Activated effector memory CD4-positive, alpha-beta T cell treated with Interleukin-2 at 50 U/mL for 16 hours (primary cell): ENCODE measurements at places on chromosomes 7 and 10.
A peak's percentile ranks its signal among the peaks of the same experiment; 100 is the strongest.

GRCh38 chr7:121002757-121003200 lies 14.3 kb downstream of the CPED1 start:
- no peak for DNase-seq

DNA sequence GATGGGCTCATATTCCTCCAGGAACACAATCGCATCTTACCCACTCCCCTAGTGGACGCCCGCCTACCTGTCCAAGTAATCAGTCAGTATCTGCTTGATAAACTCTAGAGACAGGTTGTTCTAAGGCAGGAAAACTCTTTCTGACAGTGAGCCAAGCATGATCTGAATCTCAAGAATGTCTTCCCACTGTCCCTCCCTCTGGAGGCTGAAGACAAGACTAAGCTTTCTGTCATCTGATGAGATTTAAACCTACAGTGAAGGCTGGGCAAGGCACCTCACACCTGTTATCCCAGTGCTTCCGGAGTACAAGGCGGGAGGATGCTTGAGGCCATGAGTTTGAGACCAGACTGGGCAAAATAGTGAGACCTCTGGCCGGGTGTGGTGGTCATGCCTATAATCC lies 586.6 kb downstream of the GALNT17 start:
- no peak for DNase-seq

GRCh38 chr7:133051066-133051465 lies 30.8 kb downstream of the CHCHD3 start:
- DNase-seq, result no peak

DNA sequence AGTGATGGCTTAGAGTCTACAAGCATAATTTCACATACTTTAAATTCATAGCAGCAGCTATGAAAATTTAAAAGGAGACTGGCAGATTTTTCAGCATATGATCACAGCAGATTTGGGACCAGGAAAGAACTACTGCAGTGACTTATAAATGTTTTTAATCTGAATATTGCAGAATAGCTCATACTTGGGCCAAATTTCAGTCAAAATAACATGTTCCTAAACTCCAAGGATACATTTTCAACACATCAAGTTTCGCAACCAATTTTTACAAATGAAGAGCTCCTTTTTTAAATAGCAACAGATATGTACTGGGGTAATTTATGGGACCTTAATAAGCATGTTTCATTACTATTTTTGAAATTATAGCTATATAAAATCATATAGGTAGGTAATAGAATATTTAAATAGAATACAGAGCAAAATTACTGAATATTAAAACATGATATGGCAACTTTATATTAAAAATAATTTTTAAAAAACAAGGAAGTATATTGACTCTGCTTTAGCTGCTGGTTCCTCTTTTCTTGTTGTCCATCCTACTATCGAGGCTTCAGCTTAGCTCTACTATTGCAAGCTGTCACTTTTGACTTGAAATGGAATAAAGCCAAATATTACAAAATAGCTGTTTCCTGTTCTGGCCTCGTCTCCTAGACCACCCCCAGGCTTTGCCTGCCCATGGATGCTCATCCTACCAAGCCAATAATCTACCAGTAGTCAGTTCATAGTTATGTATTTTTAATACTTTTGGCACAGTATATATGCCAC lies 123.1 kb downstream of the NRBF2 start:
- DNase-seq, result no peak

DNA sequence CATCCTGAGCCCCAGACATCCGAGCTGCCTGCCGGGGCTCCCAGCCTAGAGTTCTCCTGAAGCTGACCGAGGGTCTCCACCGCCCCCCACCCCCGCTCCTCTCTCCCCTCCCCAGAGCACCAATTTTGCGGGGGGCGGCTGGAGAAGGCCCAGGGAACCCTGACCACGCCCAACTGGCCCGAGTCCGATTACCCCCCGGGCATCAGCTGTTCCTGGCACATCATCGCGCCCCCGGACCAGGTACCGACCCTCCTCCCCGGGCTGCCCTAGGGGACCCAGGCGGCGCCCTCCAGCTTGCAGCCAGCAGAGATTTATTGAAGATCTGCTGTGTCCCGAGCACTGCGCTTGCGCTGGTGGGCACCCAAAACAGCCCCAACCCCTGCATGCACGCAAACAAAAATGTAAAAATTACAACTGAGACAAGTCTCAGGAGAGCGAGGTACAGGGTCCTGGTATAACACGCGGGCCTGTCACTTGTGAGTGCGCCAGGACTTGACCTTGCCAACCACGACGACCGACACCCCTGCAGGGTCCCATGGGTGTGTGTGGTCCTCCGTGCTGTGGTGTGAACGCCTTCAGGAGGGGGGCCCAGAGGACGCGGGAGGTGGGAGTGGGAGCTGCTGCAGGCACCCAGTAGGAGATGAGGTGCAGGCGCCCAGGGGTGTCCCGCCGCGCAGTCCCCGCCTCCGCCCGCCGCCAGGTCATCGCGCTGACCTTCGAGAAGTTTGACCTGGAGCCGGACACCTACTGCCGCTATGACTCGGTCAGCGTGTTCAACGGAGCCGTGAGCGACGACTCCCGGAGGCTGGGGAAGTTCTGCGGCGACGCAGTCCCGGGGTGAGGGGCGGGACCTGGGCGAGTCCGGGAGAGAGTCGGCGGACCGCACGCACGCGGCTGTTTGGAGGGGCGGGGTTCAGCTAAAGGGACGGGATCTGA lies 3.1 kb downstream of the PCOLCE start:
- peak; percentile 27 for DNase-seq

DNA sequence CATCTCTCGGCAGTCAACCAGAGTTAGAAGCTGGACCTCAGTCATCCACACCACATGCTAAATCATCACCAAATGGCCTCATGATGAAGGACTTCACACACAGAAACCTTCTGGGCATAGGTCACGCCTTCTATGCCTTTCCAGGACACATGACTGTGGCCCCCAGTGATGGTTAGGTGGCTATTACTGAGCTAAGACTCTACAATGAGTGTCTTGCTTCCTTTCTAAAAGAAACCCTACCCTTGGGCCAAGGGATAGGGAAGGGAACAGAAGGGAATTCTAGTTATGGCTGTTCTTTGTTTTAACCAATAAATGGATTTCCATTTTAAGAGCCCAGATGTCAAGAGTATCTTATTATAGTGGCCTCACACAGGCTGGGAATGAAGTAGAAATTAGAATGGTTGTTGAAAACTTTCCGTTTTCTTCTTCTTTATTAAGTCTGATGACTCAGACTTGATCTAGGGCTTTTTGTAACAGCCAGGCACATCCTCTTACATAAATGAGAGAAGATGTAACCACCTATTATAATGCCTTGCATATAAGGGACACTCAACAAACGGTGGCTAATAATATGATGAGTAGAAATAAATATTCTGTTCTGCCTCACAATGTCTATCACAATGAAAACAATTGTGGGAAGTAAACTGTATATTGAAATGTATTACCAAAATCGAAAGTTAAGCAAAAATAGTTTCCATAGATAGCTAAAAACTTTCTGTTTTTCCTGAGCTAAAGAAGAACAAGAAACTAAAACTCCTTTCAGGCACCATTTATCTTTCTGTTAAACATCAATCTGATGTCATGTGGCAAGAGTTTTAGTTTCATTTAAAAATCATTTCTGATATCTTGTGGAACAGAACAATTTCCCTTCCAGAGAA lies 62.5 kb upstream of the TOMM7 start:
- no peak for DNase-seq

DNA sequence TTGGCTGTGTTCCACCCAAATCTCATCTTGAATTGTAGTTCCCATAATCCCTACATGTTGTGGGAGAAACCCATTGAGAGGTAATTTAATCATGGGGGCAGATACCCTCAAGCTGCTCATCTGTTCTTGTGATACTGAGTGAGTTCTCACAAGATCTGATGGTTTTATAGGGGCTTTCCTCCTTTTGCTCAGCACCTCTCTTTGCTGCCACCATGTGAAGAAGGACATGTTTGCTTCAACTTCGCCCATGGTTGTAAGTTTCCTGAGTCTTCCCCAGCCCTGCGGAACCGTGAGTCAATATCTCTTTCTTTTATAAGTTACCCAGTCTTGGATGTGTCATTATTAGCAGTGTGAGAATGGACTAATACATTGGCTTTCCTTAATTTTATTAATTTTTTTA lies 527.8 kb downstream of the MDFIC start:
- DNase-seq, result no peak

- DNase-seq, result no peak
These were observed 1.5 kb upstream of the MEST start for GRCh38 chr7:130490311-130490791.

DNA sequence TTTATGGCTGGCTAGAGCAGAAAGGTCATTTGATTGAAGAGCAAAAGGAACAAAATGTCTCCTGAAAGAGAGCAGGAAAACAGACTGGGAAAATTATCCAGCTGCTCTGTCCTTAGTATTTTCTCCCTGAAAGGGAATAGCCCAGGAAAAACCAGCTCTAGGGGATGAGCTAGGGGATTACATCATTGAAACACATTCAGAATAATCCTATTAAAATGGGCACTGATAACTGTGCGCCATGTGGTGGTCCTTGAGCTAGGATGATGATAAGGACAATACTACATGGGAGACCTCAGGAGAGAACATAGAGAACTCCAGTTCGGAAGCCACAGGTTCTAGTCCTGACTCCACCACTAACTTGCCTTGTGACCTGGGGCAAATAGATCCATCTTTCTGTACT lies 873.8 kb downstream of the TYW1 start:
- no peak for DNase-seq

DNA sequence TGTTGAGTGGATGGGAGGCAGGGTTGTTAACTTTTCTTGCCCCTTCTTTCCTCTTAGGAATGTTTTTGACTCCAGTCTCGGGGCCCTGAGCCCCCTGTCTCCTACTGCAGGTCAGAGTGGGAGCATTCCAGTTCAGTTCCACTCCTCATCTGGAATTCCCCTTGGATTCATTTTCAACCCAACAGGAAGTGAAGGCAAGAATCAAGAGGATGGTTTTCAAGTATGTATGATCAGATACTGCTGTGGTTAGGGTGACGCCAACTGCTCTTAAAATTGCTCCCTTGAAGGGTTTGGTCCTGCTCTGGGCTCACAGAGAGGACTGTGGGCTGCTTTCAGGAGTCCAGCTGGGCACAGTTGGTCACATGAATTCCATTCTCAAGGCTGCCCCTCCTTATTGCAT lies 22.0 kb downstream of the VWA2 start:
- no peak for DNase-seq

DNA sequence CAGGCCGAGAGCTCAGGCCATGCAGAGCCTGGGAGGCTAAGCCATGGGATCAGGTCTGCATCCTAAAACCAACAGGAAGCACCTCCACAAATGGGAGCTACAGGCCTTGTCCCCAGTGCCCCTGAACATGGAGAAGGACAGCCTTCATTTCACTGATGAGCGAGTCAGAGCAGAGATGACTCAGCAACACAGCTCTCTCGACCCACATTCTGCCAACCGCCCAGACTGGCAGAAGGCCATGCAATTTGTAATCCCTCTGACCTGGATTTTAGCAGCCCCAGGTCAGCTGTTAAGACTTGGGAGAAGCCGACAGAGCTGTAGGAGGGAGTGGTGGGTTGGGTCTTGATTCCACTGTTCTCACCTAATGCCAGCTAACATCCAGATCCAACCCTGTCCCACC lies 25.5 kb downstream of the VOPP1 start:
- no peak for DNase-seq

GRCh38 chr10:59582780-59583179 lies 126.9 kb downstream of the SLC16A9 start:
- DNase-seq, result no peak

GRCh38 chr7:101397770-101398324 lies 35.2 kb downstream of the COL26A1 start:
- no peak for DNase-seq

- no peak for DNase-seq
These were observed 55.5 kb downstream of the DLD start for GRCh38 chr7:107946451-107946850.

- DNase-seq, result peak; percentile 20
These were observed 122.9 kb upstream of the KCTD7 start for GRCh38 chr7:66505531-66506451.

GRCh38 chr7:435630-436366 lies 83.8 kb downstream of the PDGFA start:
- DNase-seq, result no peak

DNA sequence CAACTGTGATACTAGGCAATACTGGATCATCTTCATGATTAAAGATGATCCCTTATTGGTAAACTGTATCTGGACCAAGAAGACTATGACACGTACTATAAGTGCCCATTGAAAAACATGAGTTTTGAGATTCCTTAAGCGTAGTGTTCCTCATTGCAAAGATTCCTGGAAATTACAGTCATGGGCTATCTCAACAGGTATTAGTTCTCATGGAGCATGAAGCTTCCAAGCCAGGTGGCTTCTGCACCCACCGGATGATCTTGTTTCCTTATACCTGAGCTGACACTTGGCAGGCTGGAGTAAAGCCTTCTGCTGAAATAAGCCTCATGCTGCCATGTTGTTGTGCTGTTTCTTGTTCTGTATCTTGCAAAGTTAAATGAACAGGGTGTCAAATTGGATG lies 8.6 kb upstream of the PRR15 start:
- no peak for DNase-seq

DNA sequence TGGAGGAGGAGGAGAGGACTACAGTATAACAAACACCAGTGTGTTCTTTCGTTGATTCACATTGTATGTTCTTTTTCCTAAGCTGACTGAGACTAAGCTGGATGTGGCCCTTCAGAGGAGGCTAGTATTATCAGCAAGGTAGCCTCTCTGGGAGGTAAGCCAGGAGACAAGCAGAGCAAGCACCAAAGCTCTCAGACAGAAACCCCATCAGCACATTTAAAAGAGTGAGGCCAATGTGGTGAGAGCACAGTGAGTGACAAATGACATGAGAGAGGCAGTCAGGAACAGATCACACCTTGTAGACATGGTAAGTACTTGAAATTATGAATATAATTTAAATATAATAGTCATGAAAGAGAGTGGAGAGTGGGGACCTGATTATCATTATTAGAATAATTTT lies 107.6 kb downstream of the KMT2C start:
- DNase-seq, result no peak

DNA sequence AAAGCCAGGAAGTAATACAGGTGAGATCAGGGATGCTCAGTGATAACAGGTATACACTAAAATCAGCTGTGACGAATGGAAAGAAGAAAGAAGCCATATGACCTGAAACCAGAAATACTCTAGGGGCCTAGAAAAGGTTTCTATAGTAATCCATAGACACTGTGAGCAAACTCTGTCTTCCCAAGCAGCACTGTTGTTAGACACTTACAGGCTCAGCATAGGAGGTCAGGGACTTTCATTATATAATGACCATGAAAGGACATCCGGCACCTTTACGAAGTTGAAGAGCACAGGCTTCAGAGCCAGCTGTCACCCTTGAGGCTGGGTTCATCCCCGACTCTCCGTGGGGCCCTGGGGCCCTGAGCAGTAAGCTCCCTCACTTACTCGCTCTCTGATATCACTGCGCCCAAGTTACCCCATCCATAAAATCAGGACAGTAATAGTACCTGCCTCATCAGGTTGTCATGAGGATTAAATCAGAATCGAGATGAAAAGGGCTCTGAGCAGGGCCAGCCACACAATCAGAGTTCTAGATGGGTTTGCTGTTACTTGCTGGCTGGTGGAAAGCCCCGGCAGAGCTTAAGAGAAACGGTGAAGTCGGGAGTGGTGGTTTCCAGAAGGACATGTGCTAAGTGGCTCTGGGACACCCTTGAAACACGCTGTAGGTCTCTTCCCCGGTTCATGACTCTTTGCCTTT lies 79.5 kb downstream of the ITIH5 start:
- no peak for DNase-seq
